GM18507 (cell line): ENCODE measurements at places on chromosomes 7 and 10.

- no peak for DNase-seq
These were observed 137.9 kb upstream of the PPIF start for GRCh38 chr10:79209340-79209739.

GRCh38 chr7:18289788-18290187, 205.8 kb upstream of the HDAC9 start:
- DNase-seq, result no peak

DNA sequence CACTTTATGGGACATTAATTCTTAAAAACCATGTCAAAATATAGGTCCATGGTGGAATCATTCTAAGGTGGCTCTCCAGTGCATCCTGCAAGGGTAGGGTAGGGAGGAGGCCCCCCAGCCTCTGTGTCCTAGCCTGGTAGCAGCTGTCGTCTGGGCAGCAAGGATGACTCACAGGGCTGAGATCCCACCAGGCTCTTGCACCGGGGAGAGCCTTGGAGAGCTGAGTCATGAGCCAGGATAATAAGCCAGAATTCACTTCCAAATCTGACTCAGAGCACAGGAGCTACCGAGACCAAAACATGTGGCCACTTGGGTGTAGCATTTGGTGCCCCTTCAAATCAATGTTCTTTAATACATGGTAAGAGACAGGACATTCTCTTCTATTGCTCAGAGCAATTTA, 298.5 kb downstream of the NEBL start:
- DNase-seq, result no peak

- no peak for DNase-seq
These were observed 143.8 kb downstream of the CFTR start for GRCh38 chr7:117623606-117624005.

GRCh38 chr7:95472581-95473161, 13.1 kb upstream of the ASB4 start:
- no peak for DNase-seq

DNA sequence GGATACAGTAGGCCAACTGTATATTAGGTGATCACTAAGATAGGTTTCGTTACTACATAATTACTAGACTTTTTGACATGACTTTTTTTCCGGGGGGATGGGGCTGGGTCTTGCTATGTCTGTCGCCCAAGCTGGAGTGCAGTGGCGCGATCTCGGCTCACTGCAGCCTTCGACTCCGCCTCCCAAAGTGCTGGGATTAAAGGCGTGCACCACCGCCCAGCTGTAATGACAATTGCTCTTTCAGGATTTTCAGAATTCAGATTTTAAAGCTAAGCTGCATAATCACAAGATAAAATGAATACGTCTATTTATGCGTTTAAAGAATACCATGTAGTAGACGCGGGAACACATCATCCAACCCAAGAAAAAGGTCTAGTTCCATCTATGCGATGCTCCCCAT, 982 bp downstream of the IDI1 start:
- DNase-seq, result no peak

DNA sequence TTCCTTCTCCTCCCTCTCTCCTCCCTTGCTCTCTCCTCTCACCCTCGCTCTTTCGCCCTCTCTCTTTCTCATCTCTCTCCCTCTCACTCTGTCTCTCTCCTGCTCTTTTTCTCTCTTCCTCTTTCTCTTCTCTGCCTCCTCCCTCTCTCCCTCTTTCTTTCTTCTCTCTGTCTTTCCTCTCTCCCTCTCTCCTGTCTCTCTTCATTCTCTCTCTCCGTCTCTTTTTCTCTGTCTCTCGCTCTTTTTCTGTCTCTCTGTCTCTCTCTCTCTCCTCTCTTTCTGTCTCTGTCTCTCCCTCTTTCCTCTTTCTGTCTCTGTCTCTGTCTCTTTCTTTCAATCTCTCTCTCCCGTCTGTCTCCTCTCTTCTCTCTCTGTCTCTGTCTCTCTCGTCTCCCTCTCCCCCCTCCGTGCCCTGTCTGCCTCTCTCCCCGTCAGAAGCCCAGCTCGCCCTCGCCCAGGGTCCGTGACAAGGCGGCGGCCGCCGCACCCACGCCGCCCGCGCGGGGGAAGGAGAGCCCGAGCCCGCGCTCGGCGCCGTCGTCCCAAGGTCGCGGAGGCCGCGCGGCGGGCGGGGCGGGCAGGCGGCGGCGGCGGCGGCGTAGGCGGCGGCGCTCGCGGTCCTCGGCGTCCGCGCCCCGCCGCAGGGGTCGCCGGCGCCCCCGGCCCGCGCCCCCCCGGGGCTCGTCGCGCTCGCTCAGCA, 21.3 kb upstream of the HSPB1 start:
- no peak for DNase-seq

DNA sequence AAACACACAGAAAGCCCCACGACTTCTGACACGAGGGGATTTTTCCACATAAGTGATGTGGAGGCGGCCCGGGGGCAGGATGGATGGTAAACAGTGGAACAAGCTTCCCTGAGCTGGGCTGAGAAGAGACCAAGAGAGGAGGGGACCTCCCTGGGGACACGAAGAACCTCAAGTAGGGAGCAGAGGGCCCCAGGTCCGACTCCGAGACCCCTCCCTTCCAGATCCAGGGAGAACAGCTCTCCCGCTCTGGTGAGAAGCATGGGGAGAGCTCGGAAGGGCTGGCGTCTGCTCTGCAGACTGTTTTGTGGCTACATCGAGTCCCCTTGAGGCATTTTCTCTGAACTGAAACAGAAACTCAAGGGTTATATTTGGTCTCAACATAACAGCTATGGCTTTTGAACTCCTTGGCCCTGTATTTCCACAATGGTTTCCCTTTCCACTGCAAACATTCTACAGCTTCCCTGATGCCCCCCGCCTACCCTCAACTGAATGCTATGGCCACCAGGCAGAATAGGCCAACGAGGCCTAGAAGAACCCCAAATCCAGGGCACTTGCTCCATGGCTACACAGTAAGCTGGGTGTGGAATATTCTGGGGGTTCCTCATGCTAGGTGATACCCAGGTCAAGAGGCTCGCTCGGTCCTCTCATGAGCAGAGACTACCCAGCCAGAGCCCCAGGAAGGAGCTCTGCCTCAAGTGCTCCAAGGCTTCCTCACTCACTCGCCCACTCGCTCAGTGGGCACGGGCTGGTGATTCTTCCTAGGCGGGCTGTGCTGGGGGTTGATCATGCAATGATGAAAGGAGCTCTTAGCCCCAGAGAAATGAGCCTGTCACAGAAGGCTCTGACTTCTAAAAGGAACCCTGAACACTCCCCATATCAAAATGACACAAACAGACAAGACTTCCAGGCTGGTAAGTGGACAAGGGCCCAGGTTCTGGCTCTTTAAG, 47.5 kb downstream of the FAM53B start:
- peak; percentile 58 for DNase-seq

DNA sequence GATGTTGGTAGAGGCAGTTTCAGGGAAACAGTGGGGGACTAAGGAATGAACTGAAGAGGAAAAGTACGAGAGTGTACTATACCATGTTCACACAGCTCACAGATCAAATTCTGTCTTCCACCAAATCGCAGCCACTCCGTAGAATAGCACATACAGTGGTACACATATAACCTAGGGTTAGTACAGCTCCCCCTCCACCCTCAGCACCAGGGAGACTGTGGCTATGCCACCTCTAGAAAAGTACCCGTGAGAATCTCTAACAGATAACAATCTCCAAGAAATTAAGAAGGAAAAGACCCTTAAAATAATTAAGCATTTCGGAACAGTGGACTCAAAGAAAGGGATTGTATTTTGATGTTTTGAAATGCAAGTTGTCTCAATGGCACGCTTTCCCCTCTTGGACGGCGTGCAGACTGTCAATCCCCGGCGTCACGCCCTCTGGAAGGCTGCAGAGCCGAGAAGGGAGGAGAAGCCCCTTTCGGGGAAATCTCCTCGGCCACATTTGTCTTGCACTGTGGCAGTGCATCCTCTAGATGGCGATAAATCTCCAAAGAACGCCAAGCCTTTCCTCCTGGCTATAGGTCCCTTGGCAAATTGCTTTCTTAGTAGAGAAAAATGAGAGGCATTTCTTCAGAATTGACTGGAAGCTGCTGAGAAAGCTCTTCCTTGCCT, 345.0 kb downstream of the REEP3 start:
- DNase-seq, result peak; percentile 39

- DNase-seq, result peak; percentile 59
These were observed 53.9 kb downstream of the AP3M1 start for GRCh38 chr10:74096777-74097176.

DNA sequence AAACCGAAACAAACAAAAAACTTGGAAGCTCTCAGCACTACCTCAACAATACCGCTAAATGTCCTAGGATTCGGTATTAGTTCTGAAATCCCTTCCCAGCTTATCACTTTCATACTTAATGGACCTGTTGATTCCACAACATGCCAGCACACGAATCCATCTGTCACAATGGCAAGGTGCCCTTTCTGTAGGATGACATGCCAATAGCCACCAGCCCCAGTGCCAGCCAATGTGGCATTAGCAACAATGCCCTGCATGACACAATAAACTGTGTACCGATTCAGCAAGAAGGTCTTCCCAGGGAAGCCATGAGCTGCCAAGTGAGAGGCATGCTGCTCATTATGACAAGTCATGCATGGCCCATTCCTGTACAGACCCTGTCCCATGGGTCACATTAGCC, 35.6 kb upstream of the CHCHD3 start:
- no peak for DNase-seq

GRCh38 chr7:2437136-2437535, 33.7 kb downstream of the CHST12 start:
- DNase-seq, result no peak

DNA sequence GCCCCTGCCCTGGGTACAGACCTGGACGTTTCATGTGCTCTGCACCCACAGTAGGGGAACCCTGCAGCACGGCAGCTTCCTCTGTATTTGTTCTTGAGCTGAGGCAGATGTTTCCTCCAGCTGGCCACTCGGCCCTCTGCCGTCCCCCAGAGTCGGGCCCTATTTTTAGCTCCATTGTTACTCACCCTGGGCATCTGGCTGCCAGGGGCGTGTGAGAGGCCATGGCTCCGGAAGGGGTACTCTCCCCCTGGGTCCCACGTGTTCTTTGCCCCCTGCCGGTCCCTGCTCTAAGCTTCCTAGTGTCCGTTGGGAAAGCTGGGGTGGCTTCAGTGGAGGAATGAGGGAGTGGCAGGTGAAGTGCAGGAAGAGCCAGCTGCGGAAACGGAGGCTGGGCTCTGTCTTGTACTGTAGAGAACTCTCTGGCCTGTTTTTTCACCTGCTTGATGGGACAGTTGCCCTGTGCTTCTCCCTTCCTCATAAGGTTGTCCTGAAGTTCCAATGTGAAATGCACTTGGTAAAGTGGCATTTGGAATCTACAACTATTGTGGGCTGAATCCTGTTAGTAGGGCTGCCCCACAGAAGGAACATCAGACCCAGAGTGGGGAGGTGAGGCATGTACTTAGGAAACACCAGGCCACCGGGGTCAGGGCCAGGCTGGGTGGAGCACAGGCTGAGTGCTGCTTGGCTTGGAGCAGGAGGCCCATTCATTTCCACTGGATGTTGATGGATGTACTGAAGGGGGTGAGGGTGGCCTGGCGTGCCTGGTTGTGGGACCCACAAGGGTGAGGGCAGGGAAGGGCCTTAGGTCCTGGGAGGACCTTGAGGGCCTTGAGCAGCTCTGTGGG, 30.6 kb downstream of the PALD1 start:
- DNase-seq, result no peak

- no peak for DNase-seq
These were observed 102.5 kb downstream of the VIM start for GRCh38 chr10:17330501-17330900.

DNA sequence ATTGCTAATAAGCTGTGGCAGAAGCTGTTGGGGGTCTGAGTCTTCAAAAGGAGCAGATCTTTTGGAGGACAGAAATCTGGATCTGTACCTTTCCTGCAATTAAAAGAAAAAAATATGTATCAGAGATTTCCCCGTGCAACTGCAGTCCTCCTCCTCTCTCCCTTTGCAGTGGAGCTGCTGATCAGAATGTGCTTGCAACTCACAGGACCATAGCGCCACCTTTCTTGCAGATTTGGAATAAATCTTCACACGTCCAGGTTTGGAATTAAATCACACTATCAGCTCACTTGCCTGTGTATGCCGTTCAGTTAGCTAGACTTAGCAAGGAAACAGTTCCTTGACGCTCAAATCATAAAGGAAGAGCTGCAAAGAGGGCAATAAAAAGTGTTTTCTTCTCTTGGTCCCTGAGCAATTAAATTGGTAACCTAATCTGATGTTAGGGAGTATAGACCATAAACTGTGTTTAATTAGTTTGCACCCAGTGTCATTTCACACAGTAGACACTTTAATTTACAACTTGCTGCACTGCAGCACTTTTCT, 77.4 kb downstream of the PON1 start:
- peak; percentile 8 for DNase-seq

GRCh38 chr7:109479388-109479787, 909.7 kb downstream of the DNAJB9 start:
- no peak for DNase-seq

DNA sequence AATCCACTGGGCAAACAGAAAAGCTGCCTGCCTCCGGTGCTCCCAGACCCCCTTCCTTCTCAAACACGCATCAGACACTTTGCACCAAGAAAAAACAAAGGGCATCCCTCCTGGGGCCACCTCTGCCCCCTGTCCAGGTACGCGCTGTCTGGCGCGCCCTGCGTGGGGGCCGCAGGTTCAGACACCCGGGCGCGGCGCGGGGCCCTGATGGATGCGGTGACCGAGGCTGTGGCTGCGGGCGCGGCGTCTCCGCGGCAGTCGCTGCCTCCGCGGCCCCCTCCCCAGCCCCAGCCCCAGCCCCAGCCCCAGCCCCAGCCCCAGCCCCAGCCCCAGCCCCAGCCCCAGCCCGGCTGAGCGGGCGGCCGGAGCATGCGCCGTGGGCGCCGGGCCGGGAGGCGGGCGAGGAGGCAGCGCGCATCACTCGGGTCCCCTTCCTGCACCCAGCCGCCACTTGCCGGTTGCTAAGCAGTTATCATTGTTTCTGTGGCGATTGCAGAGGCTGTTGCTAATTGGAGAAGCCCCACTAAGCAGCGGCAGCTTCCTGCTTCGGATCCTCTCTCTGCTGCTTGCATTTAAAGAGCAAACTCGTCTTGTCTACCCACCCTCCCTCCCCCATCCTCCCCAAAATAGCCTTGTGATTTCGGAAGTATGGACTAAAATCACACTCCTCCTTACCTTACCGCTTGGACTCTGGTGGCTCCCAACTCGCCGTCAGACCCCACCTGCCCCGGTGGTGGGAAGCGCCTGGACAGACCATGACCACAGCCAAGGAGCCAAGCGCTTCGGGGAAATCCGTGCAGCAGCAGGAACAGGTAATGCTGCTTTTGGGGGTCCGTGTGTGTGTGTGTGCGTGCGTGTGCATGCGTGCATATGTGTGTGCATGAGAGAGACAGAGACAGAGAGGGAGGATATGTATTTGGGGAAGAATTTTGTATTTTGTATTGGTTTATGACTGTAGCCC, 252.8 kb downstream of the DPP6 start:
- DNase-seq, result no peak

- no peak for DNase-seq
These were observed 49.1 kb downstream of the SYPL1 start for GRCh38 chr7:106063024-106063423.
